ENCODE measurements at places on chromosomes 4 and X. TPM values are rescaled to one million over a fixed set of nuclear protein-coding genes. Genes with fewer than 3 reads are reported as not detected.

The CBR4 gene
- total RNA-seq: 0.53 TPM

The CABS1 gene
- total RNA-seq: not detected

The BOD1L1 gene
- 8.4 TPM for total RNA-seq

The CYP4V2 gene
- 14.3 TPM for total RNA-seq

The CD38 gene
- total RNA-seq: 1.4 TPM

GRCh38 chrX:135302269-135302873, 6.9 kb upstream of the ETDC start:
- no peak for DNase-seq

DNA sequence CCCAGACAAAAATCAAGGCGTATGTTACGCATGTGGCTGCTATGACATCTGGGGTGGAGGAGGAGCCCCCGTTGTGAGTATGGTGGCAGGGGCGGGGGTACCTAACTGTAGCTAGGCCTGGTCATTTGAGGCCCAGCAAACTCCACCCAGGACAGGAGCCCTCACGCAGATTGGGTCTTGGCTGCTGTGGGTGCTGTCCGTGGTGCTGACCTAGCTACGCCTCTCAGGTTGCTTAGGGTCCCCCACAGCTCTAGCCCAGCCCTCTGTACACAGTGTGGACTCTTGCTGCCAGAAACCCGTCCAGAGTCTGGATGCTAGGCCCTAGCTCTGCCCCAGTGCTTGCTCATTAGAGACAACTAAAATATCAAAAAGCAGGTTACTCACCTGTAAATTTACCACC, 146.7 kb upstream of the PSAPL1 start:
- no peak for DNase-seq

DNA sequence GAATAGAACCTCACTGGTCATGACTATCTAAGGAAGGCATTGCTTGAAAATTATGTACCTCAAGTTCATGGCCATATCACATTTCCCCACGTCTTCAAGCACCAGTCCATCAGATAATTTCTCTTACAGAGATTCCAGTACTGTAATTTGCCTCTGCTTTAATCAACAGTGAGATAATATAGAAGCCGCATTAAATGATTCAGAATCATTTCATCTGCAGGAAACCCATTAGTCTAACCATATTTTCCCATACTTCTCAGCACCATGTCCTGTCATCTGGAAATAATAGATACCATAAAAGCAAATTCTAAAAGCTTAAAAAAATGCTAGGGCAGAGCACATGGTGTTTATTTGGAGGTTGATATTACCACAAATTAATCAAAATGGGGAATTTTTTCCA, 310.3 kb upstream of the SLIT2 start:
- DNase-seq: no peak

DNA sequence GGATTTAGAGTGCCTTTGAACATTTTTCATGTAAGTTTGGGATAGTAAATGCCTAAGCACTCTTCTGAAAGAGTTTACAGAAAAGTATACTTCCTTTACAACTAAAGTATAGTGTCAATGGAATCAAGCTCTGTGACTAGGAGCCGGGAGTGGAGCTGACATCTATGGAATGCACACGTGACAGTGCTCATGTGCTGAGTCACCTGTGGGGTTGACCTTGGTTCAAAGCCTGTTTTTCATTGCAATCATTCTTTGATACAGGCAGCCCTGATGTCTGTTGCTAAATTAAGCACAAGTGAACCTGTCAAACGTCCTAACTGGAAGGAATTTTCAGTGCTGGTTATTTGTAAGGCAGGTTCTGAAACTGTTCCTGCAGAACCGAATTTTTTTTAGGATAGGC, 82.5 kb downstream of the GPAT3 start:
- no peak for DNase-seq

DNA sequence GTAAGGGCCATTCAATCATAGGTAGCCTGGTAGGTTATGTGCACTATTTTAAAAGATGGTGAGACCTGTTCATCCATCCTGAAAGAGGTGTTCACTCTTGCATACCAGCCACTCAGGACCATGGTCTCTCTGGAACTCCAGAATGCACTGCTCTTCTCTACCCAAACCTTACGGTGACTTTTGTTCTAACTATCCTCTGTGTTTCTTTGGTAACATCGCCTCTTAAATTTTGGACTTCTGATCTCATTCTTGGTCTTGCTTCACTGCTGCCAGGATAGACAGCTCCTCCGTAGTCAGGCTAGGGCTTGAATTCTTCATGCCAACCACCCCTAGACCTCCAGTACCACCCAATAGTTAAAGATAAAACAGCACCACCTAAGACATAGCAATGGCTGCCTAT, 346.3 kb upstream of the GALNT7 start:
- DNase-seq: no peak

GRCh38 chr4:139295206-139295941, 5.9 kb upstream of the NAA15 start:
- peak; percentile 99 for DNase-seq

GRCh38 chrX:96776966-96777365, 92.3 kb downstream of the DIAPH2 start:
- no peak for DNase-seq

GRCh38 chr4:127985989-127986388, 20.8 kb downstream of the ABHD18 start:
- DNase-seq: no peak

- DNase-seq: no peak
Measured at GRCh38 chr4:118389721-118390120, 36.9 kb upstream of the PRSS12 start.

DNA sequence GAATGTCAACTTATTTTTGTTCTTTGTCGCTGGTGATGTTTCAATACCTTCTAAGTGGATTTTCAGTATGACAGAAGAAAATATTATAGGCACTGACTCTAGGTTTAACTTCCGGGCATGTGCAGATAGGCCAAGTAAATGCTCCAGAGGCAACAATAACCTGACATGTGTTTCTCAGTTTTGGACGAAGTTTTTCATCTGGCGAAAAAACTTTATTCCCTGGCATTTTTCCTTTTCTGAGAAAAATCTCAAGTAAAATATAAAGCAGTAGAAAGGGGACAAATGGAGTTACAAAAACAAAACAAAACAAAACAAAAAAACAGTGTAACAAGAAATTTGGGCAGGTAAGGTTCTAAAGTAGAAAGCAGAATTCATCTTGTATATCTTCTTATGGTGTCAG, 173.5 kb downstream of the ANTXR2 start:
- no peak for DNase-seq

- no peak for DNase-seq
Measured at GRCh38 chr4:108425988-108426387, 194.4 kb upstream of the RPL34 start.

- DNase-seq: no peak
Measured at GRCh38 chrX:139930401-139930800, 2.5 kb downstream of the ATP11C start.

DNA sequence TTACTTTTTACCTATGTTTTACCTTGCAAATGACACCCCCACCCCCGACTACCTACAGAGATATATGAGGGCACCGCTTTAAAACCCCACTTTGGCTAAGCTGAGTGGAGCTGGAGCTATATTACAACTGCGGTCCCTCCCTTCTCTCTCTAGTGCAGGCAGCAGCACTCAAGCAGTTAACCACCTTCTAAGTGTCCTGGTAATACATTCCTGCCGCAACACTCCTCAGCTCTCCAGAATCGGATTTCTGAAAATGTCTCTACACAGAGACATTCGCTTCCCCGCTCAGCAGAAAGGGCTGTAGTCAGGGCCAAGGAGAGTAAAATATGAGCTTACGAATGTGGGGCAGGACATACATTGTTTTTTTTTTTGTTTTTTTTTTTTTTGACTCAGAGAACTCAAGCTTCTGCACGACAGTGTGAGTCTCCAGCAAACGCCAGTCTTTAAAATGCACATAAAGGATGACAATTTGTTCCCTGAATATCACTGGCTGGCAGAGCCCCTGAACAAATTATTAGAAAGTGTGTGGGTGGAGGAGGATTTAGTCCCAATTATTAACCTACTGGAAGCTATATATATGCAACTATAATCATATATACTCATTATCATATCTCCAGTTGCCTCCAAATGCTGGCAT, 287.0 kb upstream of the TET2 start:
- DNase-seq: no peak

GRCh38 chr4:8281519-8282133, 12.1 kb downstream of the HTRA3 start:
- no peak for DNase-seq

Measured in ascending aorta (tissue), 2 donors.